ENCODE measurements at places on chromosomes 6 and 20. TPM values are rescaled to one million over a fixed set of nuclear protein-coding genes. Genes with fewer than 3 reads are reported as not detected.

PPP1R18 gene
- 55.1 TPM for total RNA-seq

MEI4 gene
- total RNA-seq = not detected

OXT gene
- total RNA-seq = not detected

TRIM15 gene
- total RNA-seq = not detected

HACE1 gene
- total RNA-seq = 19.9 TPM

C20orf144 gene
- not detected for total RNA-seq

SPEF1 gene
- 0.20 TPM for total RNA-seq

CD40 gene
- total RNA-seq = 8.8 TPM

Data from smooth muscle cell of the pulmonary artery (primary cell).